Stimulated activated CD4-positive, alpha-beta T cell treated with anti-CD3 and anti-CD28 coated beads, Interleukin-15, amount 100 ng/mL, for 48 hours (primary cell): ENCODE measurements at places on chromosomes 16 and 17.

GRCh38 chr16:79856581-79856980 lies 256.0 kb upstream of the MAF start:
- no peak for DNase-seq

GRCh38 chr16:30947541-30947858 lies 1.4 kb upstream of the ORAI3 start:
- DNase-seq = no peak

- DNase-seq = no peak
These were observed 17.8 kb upstream of the SLC35B1 start for GRCh38 chr17:49725452-49726130.

DNA sequence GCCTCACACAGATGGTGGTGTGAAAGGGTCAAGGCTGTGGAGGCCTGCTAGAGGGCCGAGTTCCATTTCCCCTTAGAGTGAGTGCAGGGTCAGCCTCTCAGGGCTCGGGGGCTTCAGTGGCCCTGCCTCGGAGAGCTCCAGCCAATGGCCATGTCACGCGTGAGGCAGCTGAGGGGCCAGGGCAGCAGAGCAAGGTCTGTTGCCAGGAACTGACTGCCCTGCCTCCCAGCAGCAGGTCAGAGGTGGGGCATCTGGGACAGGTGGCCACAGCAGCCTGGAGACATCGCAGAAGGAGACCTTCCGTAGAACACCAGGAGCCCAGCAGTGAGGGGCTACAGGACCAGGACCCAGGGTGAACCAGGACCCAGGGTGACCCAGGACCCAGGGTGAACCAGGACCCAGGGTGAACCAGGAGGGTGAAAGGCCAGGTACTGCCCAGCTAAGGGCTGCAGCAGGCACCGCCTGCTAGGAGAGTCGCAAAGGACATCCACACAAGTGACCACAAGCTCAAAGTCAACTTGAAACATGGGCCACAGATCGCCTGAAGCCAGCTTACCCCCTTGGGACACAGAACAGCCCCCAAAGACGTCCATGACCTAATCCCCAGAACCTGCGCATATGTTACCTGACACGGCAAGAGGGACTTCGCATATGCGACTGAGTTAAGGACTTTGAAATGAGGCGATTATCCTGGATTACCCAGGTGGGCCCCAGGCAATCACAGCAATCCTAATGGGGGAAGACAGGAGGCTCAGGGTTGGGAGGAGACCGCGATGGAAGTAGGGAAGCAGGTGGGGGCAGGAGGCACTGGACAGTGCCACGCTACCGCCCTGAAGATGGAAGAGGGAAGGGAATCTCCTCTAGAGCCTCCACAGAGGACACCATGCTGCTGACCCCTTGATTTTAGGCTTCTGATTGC lies 4.8 kb upstream of the MEAK7 start:
- no peak for DNase-seq

DNA sequence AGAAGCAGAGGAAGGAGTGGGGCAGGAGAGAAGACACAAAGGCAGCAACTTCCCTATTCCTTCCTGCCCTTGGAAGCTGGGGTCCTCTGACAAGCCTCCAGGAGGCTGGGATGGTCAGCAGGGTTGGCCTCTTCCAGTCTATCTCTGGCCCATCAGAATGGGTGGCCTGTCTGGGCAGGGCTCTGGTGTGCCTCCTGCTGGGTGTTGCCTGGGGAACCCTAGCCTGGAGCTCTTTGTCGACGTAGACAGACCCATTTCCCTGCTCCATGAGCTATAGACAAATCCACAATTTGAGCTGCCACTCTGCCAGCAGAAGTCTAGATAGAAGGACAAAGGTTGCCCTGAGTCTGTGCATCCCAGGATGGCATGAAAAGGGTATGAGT lies 11.4 kb downstream of the IGFBP4 start:
- DNase-seq = no peak

- DNase-seq = no peak
These were observed 386.7 kb upstream of the ZFHX3 start for GRCh38 chr16:73434621-73435020.

DNA sequence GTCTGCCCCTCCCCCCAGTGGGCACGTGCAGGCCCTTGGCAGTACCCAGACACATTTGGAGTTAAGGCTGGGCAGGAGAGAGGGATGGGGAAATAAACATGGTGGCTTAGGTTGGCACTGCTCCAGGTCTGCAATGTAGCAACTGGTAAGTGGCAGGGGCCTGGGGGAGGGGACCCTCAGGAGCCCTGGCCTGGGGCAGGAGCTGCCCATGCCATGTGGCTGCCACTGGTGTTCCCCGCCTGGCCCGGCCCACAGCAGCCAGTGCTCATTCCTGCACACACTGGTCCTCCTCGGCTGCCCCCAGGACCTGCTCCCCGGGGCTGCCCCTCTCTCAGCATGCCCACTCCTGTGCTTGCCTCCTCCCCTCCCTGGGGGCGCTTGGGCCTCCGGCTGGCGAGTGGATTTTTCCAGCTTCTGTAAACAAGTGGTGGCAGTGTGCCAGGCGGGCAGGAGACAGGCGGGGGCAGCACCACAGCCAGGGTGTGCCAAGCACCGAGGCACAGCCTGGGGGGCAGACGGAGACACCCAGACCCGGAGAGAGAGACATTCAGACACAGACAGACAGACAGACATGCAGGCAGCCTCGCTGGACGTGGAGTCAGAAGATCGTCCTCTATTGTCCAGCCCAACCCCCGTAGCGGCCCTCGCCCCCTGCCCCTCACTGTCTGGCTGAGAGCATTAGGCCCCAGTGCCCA lies 9.4 kb downstream of the THRA start:
- no peak for DNase-seq

GRCh38 chr17:65027305-65027704 lies 29.2 kb downstream of the GNA13 start:
- peak; percentile 34 for DNase-seq

DNA sequence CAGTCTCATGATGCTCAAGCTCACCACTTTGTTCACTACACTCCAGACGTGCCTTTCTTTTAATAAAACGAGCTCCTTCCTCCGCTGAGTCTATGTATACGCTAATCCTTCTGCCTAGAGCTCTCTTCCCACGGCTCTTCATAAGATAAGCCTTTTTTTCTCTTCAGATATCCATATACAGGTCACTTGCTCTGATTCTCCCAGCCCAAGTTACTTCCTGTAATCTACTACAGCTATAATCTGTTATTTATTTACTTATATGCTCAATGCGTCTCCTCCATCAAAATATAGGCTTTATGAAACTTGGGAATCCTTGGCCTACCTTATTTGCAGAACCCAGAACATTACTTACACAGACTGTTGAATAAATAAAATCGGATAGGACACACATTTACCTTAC lies 17.4 kb downstream of the C16orf87 start:
- no peak for DNase-seq

DNA sequence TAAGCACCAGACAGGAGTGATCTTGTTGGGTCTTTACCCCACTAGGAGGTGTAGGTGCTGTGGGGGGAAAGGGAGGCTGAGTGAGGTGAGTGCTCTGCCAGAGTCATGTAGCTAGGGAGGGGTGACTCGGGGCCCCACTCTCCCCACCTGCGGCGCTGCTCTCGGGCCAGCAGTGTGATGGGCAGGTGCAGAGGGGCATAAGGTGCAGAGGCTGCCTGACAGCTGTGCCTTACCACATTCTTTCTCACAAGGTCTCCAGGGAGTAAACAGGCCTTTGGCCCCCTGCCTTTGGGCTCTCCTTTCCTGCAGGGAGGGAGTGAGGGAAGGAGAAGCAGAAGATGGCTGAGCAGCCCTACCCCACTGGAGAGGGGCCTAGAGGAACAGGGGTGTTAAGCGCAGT lies 4.5 kb upstream of the CNP start:
- no peak for DNase-seq
